ENCODE measurements at places on chromosomes 2 and 18.
A peak's percentile ranks its signal among the peaks of the same experiment; 100 is the strongest.

DNA sequence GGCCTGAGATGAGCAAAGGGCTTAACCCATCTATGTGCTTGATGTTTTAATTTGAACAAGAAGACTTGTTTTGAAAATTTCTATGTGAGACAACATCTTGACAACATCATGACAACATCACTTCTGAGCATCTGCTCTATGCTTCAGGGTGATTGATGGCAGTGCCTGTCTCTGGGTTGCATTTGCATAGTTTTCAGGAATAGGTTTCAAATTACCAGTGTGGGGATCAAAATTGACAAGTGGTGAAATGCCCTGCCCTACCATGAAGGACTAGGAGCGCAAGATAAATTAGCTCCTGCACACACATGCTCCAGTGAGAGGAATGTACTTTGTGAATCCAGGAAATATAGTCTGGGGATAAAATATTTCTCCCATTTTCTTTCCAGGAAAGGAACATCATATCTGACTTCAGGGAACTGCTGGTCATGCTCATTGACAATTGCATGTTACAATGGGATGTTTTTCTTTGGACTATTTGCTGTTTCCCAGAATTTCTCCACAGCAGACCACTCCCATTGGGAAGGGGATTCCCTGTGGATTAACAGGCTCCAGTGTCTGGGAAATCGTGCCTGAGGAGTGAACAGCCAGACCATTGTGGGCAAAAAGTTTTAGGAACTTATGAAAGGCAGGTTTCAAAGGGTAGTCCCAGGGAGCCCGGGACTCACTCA lies 45.3 kb upstream of the IL1R2 start:
- DNase-seq: no peak

DNA sequence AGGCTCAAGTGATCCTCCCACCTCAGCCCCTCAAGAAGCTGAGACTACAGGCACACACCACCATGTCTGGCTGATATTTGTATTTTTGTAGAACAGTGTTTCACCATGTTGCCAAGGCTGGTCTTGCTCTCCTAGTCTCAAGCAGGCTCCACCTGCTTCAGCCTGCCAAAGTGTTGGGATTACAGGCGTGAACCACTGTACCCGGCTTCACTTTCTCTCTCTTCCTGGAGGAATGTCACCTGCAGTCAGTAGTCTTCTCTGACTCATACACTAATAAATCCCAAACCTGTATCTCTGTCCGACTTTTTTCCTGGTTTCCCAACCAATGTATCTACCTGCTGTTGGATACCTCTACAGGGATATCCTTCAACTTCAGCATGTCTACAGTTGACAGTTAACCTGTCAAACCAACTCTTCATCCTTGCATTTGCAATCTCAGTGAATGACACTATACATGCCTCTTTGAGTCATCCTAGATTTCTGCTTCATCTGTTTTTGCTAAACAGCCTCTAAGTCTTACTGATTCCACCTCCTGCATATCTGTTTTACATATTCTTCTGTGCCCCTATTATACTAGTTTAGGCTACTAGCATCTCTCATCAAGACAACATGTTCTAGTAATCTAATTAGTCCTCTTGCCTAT lies 54.5 kb downstream of the RBBP8 start:
- no peak for DNase-seq

DNA sequence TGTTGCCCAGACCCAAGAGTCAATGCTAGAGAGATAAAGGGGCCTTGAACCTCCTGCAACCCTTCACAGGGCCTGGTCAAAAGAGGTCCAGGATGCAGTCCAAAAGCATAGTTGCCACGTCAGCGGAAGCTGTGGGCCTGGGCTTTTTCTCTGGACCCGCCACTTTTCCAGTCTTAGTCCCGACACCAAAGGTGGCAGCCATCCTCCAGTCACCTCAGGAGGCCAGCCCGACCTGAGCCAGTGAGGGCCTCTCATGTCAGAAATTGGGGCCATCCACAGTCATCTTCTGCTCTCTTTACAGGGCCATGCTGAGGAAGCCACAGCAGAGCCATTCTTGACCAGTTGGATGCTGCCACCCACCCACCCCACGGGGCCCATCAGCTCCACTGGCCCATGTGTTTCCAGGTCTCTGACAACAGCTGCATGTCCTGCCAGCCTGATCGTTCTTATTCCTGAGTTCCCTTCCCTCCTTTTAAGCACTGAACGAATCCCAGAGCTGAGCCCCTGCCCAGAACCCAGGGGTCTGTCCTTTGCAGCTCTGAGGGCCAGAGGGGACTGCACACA lies 34.1 kb upstream of the KLHL29 start:
- no peak for DNase-seq

GRCh38 chr18:58314284-58314683 lies 270.3 kb downstream of the NEDD4L start:
- no peak for DNase-seq

DNA sequence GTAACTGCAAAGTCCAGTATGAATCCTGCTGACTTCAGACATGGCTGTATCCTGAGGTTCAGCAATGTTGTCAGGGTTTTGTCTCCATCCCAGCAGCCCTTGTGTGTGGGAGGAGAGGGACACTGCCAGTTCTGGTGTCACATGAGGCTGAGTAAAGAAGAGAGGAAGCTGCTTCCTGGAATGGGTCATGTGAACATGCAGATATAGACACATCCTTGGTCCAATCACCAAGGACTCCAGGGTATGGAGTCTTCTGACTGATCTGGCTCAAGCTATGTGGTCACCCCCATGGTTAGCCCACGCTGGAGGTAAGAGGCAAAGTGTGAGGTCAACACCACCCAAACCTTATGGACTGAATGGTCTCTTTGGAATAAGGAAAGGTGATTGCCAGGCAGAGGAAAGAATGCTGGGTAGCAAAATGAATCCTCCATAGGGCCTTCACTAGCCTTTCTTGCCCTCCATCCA lies 134.4 kb upstream of the SLC1A4 start:
- DNase-seq: peak; percentile 32

DNA sequence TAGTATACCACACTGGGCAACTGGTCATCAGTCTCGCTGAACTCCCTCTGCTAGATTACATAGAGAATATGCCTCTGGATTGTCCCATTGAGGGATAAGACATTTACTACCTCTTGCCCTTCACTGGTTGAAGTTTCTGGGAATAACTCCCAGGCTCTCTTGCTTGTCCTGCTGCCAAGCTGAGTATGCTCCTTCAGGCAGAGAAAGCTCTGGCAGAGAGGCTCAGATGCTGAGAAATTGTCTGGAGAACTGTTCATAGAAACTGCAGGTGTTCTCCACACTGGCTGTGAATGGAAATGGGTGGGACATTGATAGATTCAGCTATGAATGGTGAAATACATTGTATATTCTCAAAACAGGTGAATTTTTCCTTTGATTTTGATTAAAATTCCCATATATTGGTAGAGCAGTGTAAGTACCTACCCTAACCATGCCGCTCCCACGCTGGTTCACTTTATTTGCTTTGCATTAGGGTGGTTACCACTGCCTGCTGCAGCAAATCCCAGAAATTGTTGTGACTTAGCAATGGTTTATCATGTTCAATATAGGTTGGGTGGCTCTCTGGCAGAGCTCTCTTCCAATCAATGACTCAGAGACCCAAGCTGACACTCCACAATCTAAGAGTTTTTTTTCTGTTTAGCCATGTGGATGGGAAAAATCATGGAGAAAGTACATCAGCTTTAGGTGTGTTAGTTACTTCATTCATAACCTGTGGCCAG lies 36.7 kb downstream of the FAM117B start:
- no peak for DNase-seq

DNA sequence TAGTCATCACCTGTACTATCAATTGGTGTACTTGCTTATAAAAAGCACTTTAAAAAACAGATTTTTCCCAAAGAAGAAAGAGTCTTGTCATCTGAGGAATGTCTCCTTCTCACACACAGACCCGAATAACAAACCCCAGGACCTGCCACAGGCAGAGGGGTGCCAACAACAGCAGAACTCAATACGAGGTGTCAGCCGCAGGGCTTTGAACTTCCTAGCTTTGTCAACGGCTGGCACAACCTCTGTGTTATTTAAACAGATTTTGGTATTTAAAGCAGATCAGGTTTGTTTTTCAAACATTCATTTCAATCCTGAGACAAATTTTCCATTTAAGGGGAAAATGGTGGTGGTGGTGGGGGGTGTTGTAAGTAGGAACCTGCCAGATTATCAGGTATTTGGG lies 138.4 kb upstream of the RIOK3 start:
- DNase-seq: no peak

DNA sequence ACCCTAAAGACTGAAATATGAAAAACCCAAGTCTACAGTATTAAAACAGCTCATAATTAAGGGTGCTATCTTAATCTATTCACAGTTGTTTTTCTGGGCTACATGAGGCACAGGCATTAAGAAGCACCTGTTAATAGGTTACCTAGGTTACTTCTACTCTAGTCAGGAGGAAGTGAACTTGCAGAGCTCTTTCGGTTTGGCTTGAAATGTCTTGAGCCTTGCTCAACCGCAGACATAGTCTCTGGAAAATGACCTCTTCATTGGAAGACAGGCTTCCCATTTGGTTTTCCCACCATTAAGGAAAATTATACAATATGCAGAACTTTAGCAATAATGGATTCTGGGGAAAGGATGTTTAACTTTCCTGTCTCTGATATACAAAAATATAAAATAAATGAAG lies 142.3 kb upstream of the KCNJ3 start:
- no peak for DNase-seq

Data from erythroblast (primary cell).